Transverse colon (tissue), 4 donors: ENCODE measurements at places on chromosomes 12 and 14. TPM values are rescaled to one million over a fixed set of nuclear protein-coding genes. Genes with fewer than 3 reads are reported as not detected.

GRCh38 chr12:12024911-12025682, 45.6 kb upstream of the BCL2L14 start:
- no peaks in the 10 kb centered on the region for H3K27me3 ChIP-seq
- H3K4me1 ChIP-seq, result peaks cover 8% of the 10 kb centered on the region
- no peaks in the 10 kb centered on the region for H3K36me3 ChIP-seq
- peak overlapping the region; percentile 55 for H3K27ac ChIP-seq

DNA sequence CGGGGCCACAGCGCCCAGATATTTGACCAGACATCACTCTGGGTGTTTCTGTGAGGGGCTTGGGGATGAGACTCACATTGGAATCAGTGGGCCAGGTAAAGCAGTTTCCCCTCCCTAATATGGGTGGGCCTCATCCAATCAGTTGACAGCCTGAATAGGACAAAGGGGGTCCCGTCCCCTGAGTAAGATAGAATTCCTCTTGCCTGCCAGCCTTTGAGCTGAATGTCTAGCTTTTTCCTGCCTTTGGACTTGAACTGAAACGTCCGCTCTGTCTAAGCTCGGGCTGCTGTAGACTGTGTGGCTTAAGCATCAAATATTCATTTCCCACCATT, 88.8 kb upstream of the DIO3 start:
- DNase-seq, result no peak
- no peaks in the 10 kb centered on the region for H3K27me3 ChIP-seq
- no peaks in the 10 kb centered on the region for H3K36me3 ChIP-seq
- peaks cover 5% of the 10 kb centered on the region for H3K4me1 ChIP-seq
- no peak overlapping the region for H3K4me3 ChIP-seq

DNA sequence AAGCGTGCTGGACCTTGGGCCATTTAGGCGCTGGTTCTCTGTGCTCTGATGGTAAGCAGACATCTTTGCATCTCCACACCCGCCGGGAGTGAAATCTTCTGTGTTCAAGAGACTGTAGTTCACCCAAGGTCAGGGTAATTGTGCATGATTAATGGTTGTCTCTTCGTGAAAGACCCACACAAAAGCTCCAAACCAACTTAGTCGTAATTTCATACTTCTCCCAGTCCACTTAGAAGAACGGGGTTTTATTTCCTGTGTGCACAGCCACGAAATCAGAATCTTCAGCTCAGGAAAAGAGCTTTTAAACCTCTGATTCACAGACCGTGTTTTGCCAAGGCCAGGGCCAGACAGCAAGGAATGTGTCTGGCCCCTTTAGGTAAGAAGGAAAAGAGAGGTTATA, 640.9 kb downstream of the MED13L start:
- no peaks in the 10 kb centered on the region for H3K4me1 ChIP-seq
- no peak overlapping the region for H3K27ac ChIP-seq
- H3K4me3 ChIP-seq, result no peak overlapping the region
- no peaks in the 10 kb centered on the region for H3K36me3 ChIP-seq
- DNase-seq, result no peak

- H3K27ac ChIP-seq, result no peak overlapping the region
- H3K4me1 ChIP-seq, result no peaks in the 10 kb centered on the region
- no peaks in the 10 kb centered on the region for H3K36me3 ChIP-seq
- no peak overlapping the region for H3K4me3 ChIP-seq
- no peak for DNase-seq
Measured at GRCh38 chr14:90093942-90094595, 32.3 kb downstream of the KCNK13 start.

Gene CLEC9A
- not detected for total RNA-seq

Gene IFNG-AS1
- 7.1 TPM for total RNA-seq
